Fibroblast of villous mesenchyme (primary cell): ENCODE measurements at places on chromosomes 12 and 14. TPM values are rescaled to one million over a fixed set of nuclear protein-coding genes. Genes with fewer than 3 reads are reported as not detected.

Gene NELL2
- 0.86 TPM in 1 of 2 replicates, not detected in the other for total RNA-seq

Gene KLHL33
- under 0.01 and 0.43 TPM in 2 replicates for total RNA-seq

Gene OVCH1
- under 0.01 TPM in 2 replicates for total RNA-seq

Gene STON2
- total RNA-seq = 0.32 TPM in 1 of 2 replicates, not detected in the other

Gene CLEC9A
- not detected in 2 replicates for total RNA-seq

Gene MTHFD1
- total RNA-seq = 30.9 and 53.1 TPM in 2 replicates

Gene OR4Q2
- total RNA-seq = not detected in 2 replicates

Gene ESPL1
- total RNA-seq = 4.8 and 6.5 TPM in 2 replicates

Gene SLC48A1
- total RNA-seq = 10.6 and 19.4 TPM in 2 replicates

Gene CHGA
- total RNA-seq = not detected in 2 replicates

Gene MGAT4C
- total RNA-seq = not detected in 2 replicates

Gene TAS2R20
- 5.2 and 5.5 TPM in 2 replicates for total RNA-seq
